SK-N-SH treated with all-trans-retinoic acid at 6 μM for 48 hours (cell line): ENCODE measurements at places on chromosomes 1 and 21.

- peak; percentile 81 for ATAC-seq
Observed at GRCh38 chr1:183685112-183685713, 32.1 kb upstream of the APOBEC4 start.

DNA sequence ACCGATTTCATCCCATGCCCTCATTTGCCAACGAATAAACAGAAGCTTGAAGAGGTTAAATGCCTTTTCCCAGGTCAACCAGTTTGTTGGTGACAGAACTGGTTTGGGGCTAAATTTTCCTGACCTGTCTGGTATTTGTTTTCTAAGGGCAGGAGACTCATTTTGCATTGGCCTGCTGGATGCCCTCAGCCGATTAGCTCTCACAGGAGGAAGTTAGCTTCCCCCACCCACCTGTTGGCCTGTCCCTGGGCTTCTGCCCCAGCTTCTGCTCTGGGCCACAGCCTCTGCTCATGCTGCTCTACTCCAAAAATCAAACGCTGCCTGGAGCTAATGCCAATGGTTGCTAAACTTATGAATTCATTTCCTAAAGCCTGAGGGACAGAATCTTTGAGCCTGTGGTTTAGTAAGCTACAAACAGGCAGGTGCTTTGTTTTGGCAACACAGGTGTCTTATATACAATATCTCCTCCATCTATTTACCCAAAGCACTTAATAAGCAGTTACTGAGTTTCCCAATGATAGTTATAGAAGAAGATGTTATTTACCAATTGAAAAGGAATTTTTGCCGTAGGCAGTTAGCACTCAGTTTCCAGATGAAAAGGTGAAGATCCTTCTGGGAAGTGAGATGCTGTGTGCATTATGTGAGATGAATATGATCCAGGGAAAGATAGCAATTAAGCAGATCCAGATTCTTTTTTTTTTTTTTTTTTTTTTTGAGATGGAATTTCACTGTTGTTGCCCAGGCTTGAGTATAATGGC lies 82.3 kb downstream of the TM2D1 start:
- ATAC-seq: no peak

DNA sequence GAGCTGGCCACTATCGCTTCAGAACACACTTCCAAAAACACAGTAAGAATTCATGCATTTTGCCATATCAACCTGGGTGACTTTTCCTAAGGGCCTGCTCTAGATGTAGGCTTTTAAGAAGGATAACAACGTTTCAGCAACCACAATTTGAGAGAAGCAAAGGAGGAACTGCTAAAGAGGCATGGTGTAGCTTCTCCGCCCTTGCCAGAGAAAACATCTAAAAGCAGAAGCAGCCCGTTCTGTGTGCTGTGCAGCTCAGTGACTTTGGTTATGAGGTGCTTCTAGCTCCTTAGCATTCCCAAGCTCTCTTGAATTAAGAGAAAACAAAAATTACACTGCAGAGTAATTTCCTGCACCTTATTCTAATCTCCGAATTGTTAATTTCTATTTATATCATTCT lies 2.7 kb downstream of the PER3 start:
- no peak for ATAC-seq

DNA sequence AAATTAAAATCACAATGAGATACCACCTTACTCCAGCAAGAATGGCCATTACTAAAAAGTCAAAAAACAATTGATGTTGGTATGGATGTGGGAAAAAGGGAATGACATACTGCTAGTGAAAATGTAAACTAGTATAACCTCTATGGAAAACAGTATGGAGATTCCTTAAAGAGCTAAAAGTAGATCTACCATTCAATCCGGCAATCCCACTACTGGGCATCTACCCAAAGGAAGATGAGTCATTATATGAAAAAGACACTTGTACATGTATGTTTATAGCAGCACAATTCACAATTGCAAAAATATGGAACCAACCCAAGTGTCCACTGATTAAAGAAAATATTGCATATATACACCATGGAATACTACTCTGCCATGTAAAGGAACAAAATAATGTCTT lies 37.2 kb downstream of the SUSD4 start:
- no peak for ATAC-seq

- ATAC-seq: no peak
Observed at GRCh38 chr1:246779561-246780175, 55.5 kb downstream of the SCCPDH start.

DNA sequence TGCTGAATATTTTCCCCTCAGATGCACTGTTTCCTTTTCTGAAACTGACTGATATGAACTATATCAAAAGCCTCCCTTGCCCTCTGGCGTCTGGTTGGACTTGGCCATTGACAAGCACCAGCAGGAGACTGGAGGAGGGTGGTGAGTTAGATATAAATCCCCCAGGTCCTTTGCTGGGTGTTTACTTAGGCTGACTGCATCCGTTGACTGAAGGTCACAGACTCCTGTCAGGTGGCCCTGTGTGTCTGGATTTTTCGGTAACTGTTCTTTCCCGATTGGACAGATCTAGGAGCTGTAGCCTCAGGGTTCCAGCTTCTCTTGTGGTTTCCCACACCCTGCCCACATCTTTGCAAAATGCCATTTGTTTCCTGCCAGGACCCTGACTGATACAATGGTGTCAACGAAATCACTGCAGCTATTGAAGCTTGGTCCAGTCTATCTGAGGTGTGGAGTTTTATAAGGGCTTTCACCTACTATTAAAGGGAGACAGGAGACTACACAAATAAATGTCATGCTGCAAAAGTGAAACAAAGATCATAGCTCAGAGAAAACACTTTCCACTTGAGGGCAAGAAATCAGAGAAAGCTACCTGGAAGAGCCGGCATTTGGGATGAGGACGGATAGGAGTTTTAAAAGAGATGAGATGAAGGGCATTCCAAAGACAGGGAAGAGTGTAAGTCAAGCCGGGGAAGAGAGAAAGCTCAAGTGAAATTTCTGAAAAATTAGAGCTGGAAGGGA lies 1.5 kb upstream of the MAGI3 start:
- ATAC-seq: peak; percentile 7

GRCh38 chr1:89904219-89904980 lies 83.6 kb downstream of the LRRC8D start:
- ATAC-seq: no peak

DNA sequence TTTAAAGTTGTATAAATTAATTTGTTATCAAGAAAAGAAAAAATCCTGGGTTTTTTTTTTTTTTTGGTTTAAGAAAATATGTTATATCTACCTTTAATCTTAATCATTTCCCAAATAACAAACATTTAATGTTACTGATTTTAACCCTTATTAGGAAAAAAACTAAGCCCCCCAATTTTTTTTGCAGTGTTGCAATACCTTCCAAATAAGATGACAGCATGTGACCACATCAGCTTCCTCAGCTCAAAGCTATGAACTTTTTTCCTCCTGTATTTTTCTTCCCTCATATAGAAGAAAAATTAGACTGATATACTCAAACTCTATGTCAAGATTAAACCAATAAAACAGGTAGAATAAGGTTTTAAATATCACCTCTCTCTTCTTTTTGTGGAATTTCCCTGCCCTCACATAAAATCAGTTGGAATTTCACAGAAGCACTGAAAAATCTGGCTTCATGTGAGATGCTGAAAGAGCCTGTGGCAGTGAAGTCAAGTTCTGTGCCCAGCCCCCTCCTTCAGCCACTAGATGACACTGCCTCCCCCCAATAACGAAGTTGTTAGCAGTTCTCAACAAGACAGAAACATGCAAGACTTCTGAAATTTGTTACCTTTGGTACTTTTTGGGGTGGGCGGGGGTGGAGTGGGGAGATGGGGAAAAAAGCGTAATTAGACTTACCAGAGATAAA lies 9.6 kb upstream of the SMYD2 start:
- ATAC-seq: no peak
